Activated T-cell treated with anti-CD3 and anti-CD28 coated beads, Interleukin-2, amount 50 U/mL, for 4 hours (primary cell): ENCODE measurements at places on chromosomes 11 and 22. TPM values are rescaled to one million over a fixed set of nuclear protein-coding genes. Genes with fewer than 3 reads are reported as not detected.
A peak's percentile ranks its signal among the peaks of the same experiment; 100 is the strongest.

GRCh38 chr22:48796310-48797015 lies 1031.2 kb downstream of the BRD1 start:
- DNase-seq, result no peak

DNA sequence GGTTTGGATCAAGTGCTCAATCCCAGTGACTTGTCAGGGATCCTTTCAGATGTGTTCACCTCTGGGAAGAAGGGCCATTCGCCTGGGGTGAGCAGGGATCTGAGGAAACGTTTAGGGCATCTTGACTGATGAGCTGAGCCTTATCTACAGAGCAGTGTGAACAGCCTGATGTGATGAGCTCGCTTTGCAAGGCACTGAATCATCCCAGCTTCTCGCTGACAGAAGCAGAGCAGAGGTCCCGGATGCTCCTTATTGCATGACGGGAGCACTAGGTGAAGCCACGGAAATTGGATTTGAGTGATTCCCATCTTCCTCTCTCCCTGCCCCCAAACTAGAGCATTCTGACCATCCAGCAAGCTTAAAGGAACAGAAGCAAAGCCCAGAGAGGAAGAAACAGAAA lies 46.5 kb downstream of the SEZ6L start:
- DNase-seq, result no peak

NCAM1 gene
- 0.73 TPM for total RNA-seq

- no peak for DNase-seq
Observed at GRCh38 chr11:35418282-35419183, 825 bp downstream of the SLC1A2 start.

GRCh38 chr11:45448561-45448960 lies 162.4 kb upstream of the SYT13 start:
- no peak for DNase-seq

MRGPRE gene
- not detected for total RNA-seq

DNA sequence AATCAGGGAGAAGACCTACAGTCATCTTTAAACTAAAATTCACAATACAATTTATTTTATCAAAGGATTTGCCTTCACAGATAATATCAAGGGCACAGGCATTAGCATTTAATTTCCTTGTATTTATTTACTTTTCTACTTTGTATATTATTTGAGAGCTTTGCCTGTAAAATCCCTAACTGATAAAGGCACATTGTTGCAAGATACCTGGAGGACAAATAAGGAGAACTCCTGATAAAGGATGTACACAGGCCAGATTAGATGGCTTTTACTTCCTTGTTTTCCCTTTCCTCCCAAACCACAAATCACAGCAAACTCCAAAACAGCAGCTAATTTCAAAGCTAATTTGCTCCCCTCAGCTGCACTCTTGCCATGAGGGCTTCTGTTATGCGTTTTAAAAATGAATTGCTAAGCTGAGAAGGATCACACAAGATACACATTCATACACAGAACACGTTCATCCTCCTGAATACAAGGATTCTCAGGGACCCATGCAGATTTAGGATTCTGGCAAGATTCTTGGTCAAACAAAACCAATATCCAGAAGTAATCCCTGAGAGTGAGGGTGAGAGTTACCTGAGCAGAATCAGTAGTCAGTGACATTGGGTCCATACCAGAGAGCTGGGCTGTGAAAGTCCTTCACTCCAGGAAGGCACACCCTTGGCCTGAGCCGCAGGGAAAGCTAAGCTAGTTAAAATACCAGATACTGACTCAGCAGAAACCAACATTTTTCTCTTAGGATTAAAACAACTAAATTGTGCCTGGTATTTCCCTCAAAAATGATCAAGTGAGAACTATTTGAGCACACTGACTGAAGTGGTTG lies 100.3 kb upstream of the CLPB start:
- no peak for DNase-seq

DEPDC7 gene
- 2.2 TPM for total RNA-seq

- no peak for DNase-seq
Observed at GRCh38 chr11:36558571-36559413, 9.0 kb upstream of the RAG1 start.

- no peak for DNase-seq
Observed at GRCh38 chr22:19719488-19720021, 3.8 kb upstream of the GP1BB start.

SMIM35 gene
- total RNA-seq, result not detected

MPEG1 gene
- 0.52 TPM for total RNA-seq

AGBL2 gene
- total RNA-seq, result 0.83 TPM

AQP11 gene
- 0.22 TPM for total RNA-seq

DEUP1 gene
- not detected for total RNA-seq

MGAT3 gene
- total RNA-seq, result 0.40 TPM

UPB1 gene
- total RNA-seq, result 0.16 TPM

DNA sequence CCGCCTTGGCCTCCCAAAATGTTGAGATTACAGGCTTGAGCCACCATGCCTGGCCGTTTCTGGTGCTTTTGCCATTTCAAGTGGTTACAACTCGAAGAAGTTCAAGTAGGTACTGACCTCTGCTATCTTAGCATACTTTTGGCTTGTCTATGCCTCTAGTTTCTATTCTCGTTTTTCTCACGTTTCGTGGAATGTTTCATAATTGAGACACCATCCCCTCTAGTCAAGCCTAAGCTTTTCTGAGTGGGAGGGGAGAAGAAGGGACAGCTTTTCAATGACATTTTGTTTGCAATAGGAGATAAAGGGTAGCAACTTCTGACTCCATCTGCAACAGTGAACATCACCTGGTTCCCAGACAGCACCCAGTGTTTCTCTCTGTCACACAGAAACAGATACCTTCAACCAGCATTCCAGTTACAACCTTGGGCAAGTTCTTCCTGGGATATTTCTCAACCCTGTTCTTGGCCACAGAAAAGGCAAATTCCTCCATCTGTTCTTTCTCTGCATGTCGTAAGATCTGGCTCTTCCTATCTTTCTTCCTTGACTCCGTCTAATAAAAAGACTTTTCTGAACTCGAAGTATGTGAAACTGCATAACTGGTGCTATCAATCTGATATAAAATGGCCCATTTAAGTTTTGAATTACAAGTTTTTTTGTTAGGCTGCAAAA lies 25.5 kb downstream of the DDI1 start:
- no peak for DNase-seq

DNA sequence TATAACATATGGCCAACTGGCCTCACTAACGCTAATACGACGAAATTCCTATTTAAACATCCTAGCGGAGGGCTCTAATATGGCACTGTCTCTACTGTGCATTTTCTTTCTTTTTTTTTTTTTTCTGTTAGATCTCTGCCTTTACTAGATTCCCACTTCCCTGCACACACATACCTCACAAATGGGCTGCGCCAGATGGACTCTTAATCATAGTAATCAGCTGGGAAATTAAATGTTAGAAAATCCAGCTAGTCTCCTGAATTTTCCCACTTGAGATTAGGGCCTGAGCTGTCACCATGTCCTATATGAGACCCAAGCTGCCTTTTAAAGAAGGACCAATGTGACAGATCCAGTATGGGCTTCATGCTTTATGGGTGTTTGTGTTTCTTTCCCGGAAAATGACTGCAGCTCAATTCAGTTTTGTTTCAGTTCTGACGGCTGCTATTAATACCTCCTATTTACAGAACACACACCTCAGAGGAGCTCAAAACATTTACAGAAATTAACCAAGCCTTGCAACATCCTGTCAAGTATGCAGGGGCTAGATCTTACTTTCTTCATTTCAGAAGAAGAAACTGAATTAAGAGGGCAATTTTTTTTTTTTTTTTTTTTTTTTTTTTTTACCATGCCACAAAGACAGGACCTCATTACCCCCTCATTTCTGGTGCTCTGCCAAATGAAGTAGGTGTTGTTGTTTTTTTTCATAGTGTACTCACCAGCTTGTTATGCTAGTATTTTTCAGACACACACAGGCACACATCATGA lies 49.8 kb upstream of the BLID start:
- no peak for DNase-seq

GRCh38 chr11:132057266-132057665 lies 686.9 kb downstream of the NTM start:
- DNase-seq, result no peak

GRCh38 chr22:22397292-22397870 lies 111.2 kb downstream of the ZNF280B start:
- DNase-seq, result no peak

DNA sequence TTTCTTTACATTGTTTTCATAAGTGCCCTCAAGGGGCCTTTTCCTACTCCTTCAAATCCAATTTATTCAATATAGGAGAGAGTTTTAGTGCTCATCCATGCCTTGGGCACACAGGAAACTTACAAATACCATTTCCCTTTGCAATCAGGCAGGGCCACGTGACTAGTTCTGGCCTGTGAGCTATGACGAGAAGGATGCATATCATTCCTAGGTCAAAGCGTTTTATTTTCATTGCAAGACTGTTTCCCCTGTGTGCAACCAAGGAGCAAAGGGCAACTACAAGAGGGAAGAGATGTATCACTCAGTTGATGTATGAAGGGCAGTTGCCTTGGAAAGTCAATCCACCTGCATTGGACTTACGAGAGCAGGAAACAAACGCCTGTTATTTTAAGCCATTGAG lies 1.9 kb upstream of the TRAF6 start:
- no peak for DNase-seq

CCDC73 gene
- 0.05 TPM for total RNA-seq

- no peak for DNase-seq
Observed at GRCh38 chr11:78432058-78432515, 14.5 kb upstream of the GAB2 start.

FOLR1 gene
- 0.20 TPM for total RNA-seq

DAGLA gene
- total RNA-seq, result 0.35 TPM

GP1BB gene
- total RNA-seq, result 0.25 TPM

- no peak for DNase-seq
Observed at GRCh38 chr22:49849161-49850020, 4.3 kb upstream of the ZBED4 start.

GRCh38 chr11:123833095-123833494 lies 26.9 kb upstream of the OR6M1 start:
- no peak for DNase-seq

DNA sequence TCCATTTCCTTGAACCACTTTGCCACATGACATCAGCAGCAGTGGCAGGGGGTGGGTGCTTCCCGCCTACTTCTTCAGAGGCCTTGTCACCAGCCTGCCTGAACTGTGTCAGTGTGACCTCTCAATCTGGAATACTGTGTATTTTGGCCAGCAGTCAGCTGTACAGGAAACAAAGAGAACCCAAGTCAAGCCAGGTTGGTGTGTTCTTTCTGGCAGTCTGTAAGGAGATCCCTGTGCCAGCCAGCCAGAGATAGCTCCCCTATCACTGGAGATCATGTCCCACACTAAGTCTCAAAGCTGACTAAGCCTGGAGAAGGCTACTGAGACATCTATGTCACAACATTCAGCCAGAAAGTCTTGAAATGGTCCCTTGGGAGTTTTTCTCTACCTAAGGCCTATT lies 142.1 kb downstream of the TRPC6 start:
- DNase-seq, result no peak

PTS gene
- 39.0 TPM for total RNA-seq

- no peak for DNase-seq
Observed at GRCh38 chr11:124405581-124405980, 6.8 kb upstream of the OR8B3 start.

DNA sequence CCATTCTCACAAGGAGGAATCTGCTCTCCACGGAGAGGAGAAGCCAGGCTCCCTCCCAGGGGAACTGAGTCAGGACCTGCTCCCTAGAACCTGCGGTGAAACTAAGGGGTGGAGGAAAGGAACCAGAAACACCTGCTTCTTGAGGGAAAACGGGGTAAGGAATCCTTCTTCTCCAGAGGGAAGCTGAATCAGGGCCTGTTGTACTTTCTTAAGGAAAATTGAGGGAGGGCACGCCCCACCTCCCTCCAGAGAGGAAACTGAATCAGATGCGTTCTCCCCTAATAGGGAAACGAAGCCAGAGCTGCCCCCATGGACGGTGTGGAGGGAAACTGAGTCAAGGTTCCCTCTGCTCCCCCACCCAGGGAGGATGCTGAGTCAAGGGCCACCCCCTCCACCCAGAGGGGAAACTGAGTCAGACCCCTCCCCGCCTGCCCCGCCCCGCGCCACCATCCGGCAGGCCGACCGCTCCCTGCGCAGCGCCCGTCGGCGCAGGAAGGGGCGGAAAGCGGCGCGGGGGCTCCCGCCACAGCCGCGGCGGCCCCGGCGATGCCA lies 393 bp downstream of the RELA start:
- DNase-seq, result peak; percentile 40

DNA sequence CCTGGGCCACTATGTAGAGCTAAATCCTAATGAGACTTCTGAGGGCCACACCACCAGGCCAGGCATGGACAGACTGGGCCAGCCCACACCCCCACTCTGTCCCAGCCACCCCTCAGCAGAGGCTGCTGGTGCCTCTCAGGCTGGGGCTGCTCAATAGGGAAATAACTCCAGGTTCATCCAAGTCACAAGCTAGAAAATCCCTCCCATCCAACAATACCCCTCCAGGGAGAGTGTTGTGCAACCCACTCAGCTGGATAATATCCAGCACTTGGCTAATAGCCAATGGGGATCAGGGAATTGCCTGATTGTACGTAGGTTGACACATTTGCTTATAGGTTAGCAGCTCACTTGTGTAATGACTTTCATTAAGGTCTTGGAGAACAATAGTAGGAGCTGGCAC lies 64.1 kb upstream of the WNT11 start:
- DNase-seq, result no peak

DNA sequence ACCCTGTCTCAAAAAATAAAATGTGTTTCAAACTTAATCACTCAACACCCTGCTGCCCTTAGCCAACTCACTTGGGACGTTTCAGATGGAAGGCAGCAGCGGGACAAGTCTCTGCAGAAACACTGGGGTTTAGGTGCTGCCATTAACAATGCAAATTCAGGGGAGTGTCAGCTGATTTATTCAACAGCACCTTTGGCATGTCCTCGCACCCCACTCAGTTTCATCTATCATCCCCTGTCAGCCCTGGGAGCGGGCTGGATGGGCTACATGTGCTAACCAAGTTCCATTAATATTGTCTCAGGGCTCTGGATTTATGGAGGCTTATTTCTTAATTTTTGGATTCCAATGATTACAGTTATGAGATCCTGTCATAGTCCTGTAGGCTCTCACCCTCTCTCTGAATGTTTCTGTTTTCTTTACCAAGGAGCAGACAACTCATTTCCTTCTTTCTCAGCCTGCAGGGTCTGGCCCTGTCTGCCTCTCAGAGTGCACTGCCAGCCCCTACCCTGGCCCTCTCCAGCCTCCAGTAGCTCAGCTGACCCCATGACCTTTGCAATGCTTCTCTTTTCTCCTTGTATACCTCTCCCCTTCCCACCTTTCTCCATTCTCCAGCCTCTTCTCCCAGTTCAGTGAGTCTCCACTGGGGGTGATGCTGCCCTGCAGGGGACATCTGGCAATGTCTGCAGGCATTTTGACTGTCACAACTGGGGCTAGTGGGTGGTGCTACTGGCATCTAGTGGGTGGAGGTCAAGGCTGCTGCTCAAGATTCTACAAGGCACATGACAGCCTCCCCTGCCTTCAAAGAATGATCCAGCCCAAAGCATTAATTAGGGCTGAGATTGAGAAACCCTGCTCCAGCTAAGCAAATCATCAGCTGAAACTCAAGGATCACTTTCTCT lies 79.0 kb downstream of the APIP start:
- DNase-seq, result no peak

SAA4 gene
- total RNA-seq, result not detected

GRCh38 chr11:121800240-121800639 lies 315.8 kb downstream of the BLID start:
- DNase-seq, result no peak
